Fibroblast of the aortic adventitia (primary cell): ENCODE measurements at places on chromosomes 11 and 22. TPM values are rescaled to one million over a fixed set of nuclear protein-coding genes. Genes with fewer than 3 reads are reported as not detected.

GLB1L3 gene
- not detected in 2 replicates for total RNA-seq

HSPB2 gene
- total RNA-seq = 1.5 and 3.3 TPM in 2 replicates

MAJIN gene
- not detected in 2 replicates for total RNA-seq

GP1BB gene
- 2.1 and 20.1 TPM in 2 replicates for total RNA-seq

FAM89B gene
- total RNA-seq = 5.6 and 21.6 TPM in 2 replicates

CADM1 gene
- total RNA-seq = 0.16 and 0.45 TPM in 2 replicates

CEP126 gene
- 3.9 and 4.2 TPM in 2 replicates for total RNA-seq

PLAAT4 gene
- total RNA-seq = 16.6 and 233 TPM in 2 replicates

NPAS4 gene
- total RNA-seq = 0.18 TPM in 1 of 2 replicates, not detected in the other

CECR2 gene
- total RNA-seq = 0.49 TPM in 1 of 2 replicates, not detected in the other

NUCB2 gene
- total RNA-seq = 149 and 327 TPM in 2 replicates

ALDH3B1 gene
- 12.5 and 20.8 TPM in 2 replicates for total RNA-seq

SYT8 gene
- 0.82 TPM in 1 of 2 replicates, not detected in the other for total RNA-seq

TSPAN4 gene
- total RNA-seq = 164 and 252 TPM in 2 replicates

ENTHD1 gene
- total RNA-seq = not detected in 2 replicates

APOBEC3B gene
- 0.90 and 6.8 TPM in 2 replicates for total RNA-seq

RELT gene
- total RNA-seq = 0.57 and 4.6 TPM in 2 replicates

ESAM gene
- 0.36 and 1.5 TPM in 2 replicates for total RNA-seq

ADORA2A gene
- 0.45 and 0.74 TPM in 2 replicates for total RNA-seq

CARD10 gene
- 5.8 and 13.1 TPM in 2 replicates for total RNA-seq

TPCN2 gene
- total RNA-seq = 10.3 and 11.1 TPM in 2 replicates

CELSR1 gene
- total RNA-seq = 1.1 and 4.3 TPM in 2 replicates

C1QTNF4 gene
- total RNA-seq = not detected in 2 replicates

SULT4A1 gene
- total RNA-seq = 0.49 TPM in 1 of 2 replicates, not detected in the other

SPA17 gene
- 3.9 and 9.1 TPM in 2 replicates for total RNA-seq
